ENCODE measurements at places on chromosomes 1 and 21.

GRCh38 chr21:46178961-46179360, 5.3 kb downstream of the SPATC1L start:
- H3K4me1 ChIP-seq = no peaks in the 10 kb centered on the region
- no peak overlapping the region for H3K27ac ChIP-seq
- H3K4me3 ChIP-seq = no peak overlapping the region
- peaks cover 11% of the 10 kb centered on the region for H3K36me3 ChIP-seq
- H3K27me3 ChIP-seq = peaks cover 2% of the 10 kb centered on the region

DNA sequence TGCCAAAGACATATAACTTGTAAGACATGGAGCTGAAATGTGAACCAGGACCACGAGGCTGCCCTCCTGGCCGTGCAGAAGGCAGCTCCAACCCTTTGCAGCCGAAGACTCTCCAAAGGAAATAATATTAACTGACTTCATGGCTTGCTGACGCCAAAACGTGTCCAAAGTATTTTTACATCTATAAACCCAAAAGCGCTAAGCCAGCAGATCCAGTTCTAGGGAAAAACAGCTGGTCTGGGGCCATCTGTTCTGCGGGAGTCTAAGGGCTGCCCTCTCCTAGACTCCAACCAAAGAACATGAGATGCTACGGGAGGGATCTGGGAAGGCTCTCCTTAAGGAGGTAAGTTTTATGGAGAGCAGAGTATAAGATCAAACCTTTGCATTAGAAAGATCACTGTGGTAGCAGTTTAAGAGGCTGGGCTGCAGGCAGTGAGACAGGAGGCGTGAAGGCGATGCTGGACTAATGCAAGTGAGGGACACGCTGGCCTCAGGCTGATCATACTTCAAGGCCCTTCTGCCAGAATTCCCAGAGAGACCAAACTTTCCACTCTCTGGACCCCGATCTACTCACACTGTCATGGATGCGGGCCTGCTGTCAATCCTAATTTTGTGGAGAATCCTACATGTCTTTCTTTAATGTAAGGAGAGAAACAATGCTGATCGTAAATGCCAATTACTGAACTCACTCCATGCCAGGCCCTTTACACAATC, 1.2 kb downstream of the TMEM53 start:
- peak overlapping the region; percentile 80 for H3K4me3 ChIP-seq
- H3K27ac ChIP-seq = no peak overlapping the region
- H3K4me1 ChIP-seq = peaks cover 29% of the 10 kb centered on the region
- no peaks in the 10 kb centered on the region for H3K36me3 ChIP-seq

- peaks cover 4% of the 10 kb centered on the region for H3K27me3 ChIP-seq
- no peak overlapping the region for H3K27ac ChIP-seq
- no peak overlapping the region for H3K4me3 ChIP-seq
Observed at GRCh38 chr1:3443807-3444206, 10.7 kb upstream of the ARHGEF16 start.

DNA sequence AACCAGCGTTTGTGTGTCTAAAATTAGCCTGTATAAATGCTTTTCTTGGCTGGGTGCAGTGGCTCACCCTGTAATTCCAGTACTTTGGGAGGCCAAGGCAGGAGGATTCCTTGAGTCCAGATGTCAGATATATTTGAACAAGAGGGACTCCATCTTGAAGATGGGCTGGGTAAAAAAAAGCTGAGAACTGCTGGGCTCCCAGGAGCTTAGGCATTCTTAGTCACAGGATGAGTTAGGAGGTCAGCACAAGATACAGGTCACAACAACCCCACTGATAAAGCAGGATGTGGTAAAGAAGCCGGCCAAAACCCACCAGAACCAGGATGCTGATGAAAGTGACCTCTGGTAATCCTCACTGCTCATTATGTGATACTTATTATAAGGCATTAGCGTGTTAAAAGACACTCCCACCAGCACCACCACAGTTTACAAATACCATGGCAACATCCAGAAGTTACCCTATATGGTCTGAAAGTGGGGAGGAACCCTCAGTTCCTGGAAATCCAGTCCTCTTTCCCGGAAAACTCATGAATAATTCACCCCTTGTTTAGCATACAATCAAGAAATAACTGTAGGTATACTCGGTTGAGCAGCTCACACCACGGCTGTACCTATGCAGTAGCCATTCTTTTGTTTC, 36.2 kb upstream of the ZNF496 start:
- no peaks in the 10 kb centered on the region for H3K36me3 ChIP-seq
- peaks cover 3% of the 10 kb centered on the region for H3K4me1 ChIP-seq
- no peak overlapping the region for H3K4me3 ChIP-seq

- peak overlapping the region; percentile 81 for H3K4me3 ChIP-seq
- peaks cover 3% of the 10 kb centered on the region for H3K36me3 ChIP-seq
- no peaks in the 10 kb centered on the region for H3K27me3 ChIP-seq
- H3K27ac ChIP-seq = peak overlapping the region; percentile 73
- DNase-seq = no peak
Observed at GRCh38 chr1:202966006-202966898, 805 bp downstream of the CYB5R1 start.

GRCh38 chr1:44531785-44532566, 126.9 kb downstream of the RNF220 start:
- no peak overlapping the region for H3K4me3 ChIP-seq
- peaks cover 7% of the 10 kb centered on the region for H3K4me1 ChIP-seq
- DNase-seq = no peak
- no peaks in the 10 kb centered on the region for H3K36me3 ChIP-seq
- H3K27ac ChIP-seq = no peak overlapping the region

GRCh38 chr1:71047635-71048607, at the start of gene PTGER3:
Gene PTGER3 (minus strand): TSS chr1:71047816. CDS start chr1:71047577, 239 bp downstream.
- peaks cover 46% of the 10 kb centered on the region for H3K27me3 ChIP-seq
- no peaks in the 10 kb centered on the region for H3K36me3 ChIP-seq
- peaks cover 17% of the 10 kb centered on the region for H3K4me1 ChIP-seq
- DNase-seq = peak; percentile 54
- no peak within 1 kb of the TSS for H3K27ac ChIP-seq

GRCh38 chr1:241610056-241610815, 29.9 kb downstream of the CHML start:
- peaks cover 3% of the 10 kb centered on the region for H3K36me3 ChIP-seq
- no peak for DNase-seq
- H3K4me3 ChIP-seq = no peak overlapping the region
- no peak overlapping the region for H3K27ac ChIP-seq
- H3K4me1 ChIP-seq = peaks cover 7% of the 10 kb centered on the region

GRCh38 chr21:45277101-45278045, 10.3 kb downstream of the POFUT2 start:
- no peak overlapping the region for H3K27ac ChIP-seq
- peaks cover 12% of the 10 kb centered on the region for H3K36me3 ChIP-seq
- H3K27me3 ChIP-seq = no peaks in the 10 kb centered on the region
- no peak overlapping the region for H3K4me3 ChIP-seq
- no peak for DNase-seq
